ENCODE measurements at places on chromosomes 2 and 18.

- no peak for DNase-seq
Observed at GRCh38 chr2:142395291-142395690, 264.5 kb upstream of the LRP1B start.

- no peak for DNase-seq
Observed at GRCh38 chr2:21395366-21395765, 271.6 kb downstream of the TDRD15 start.

DNA sequence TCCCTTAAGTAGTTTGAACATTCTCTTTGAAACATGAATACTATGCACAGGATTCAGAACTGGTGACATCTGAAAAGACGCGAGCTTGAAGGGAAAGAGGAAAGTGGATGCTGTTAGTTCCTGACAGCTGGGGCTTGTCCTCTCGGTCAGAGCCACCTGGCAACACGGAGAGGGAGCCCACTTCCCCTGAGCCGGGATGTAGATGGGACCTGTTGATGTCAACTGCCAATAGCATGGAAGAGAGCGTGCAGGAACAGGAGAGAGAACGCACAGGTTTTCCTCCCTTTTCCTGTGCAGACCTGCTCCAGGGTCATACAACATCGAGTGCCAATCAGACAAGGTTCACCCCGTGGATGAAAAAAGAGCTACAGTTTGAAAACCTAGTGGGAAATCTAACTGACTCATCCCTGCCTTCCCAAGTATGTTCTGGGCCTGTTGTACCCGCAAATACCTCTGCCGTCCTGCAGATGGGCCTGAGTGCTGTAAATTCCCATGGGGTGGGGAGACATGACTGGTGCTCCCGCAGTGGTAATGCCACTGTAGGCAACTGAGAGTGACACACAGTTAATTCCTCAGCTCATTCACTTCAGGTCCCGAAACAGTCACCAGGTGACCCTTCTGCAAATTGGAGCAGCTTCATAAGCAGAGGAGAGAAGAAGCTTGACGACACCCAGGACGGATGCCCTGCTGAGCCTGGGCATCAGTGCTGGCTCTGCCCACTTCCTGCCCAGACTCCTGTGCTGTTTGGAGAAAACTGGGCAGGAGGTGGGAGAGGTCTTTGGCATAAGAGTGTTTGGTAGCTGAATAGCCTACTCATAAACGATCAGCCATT lies 13.9 kb upstream of the MBP start:
- DNase-seq: no peak

GRCh38 chr2:8408560-8409460 lies 273.0 kb upstream of the ID2 start:
- DNase-seq: no peak

DNA sequence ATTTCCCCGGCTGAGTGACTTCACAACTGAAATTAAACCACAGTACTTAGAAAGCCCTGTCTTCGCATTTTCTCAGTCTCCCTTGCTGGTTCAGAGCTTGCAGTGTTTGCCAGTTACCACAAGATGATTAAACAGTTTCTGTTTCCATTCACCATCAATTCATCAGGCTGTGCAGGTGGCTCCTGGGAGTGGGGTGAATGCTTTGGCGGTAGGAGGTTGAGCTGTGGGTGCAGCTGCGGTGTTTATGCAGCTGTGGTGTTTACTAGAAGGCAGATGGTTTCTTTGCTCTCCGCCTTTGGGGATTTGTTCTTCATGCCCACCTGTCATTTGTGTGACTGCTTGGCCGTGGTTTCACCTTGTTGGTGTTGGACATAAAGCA lies 16.1 kb downstream of the ACOXL start:
- no peak for DNase-seq

DNA sequence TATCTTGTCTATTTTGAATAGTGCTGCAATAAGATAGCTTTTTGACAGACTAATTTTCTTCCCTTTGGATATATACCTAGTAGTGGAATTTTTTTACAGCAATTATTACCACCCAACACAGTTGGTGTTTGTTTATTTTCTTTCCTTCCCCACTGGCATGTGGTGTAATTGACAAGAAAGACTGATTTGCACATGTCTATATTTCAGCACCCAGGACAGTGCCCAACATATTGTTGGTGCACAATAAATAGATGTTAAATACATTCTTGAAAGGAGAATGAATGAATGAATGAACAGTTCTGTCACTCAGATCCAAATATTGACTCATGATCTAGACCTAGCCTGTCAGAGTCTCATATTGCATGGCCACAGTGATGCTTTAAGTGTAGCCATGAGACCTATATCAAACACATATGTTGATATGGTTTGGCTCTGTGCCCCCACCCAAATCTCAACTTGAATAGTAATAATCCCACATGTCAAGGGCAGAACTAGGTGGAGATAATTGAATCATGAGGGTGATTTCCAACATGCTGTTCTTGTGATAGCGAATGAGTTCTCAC lies 538.2 kb downstream of the NYAP2 start:
- DNase-seq: no peak

DNA sequence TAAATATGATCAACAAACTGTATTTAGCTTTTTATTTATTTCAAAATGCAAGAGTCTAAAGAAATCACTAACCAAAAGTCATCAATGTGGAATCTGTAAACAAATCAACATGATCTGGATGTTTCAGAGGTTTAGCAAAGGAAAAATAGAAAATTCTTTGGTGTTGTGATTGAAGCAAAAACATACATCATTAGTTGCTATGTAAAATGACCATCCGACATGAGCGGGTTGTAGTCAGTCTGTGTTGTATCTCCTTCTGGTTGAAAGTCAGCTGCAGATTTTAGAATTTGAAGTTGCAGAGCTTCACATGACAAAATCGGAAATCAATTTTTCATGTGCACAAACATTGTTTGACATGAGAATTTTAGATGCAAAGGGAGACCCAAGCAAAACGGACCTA lies 63.2 kb downstream of the IRS1 start:
- DNase-seq: no peak

DNA sequence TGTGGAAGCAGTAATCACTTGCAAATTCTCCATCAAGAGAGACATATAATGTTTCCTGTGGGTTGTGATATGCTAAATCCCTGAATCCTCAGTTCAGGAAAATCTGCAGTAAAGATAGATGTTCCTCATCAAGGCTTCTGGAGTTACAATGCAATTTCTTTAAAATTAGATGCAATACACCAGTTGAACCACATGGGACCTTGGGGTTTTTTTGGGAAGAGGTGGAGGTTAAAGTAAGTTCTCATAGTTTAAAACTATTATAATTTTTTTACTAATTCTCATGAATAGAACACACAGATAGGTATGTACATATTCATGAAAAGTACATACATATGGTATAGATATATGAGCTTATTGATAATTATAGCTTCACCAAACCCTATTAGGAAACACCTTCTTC lies 496.2 kb downstream of the SATB2 start:
- no peak for DNase-seq

GRCh38 chr2:157194097-157194688 lies 63.3 kb upstream of the GALNT5 start:
- DNase-seq: no peak

GRCh38 chr2:58856100-58856499 lies 615.0 kb upstream of the FANCL start:
- no peak for DNase-seq

DNA sequence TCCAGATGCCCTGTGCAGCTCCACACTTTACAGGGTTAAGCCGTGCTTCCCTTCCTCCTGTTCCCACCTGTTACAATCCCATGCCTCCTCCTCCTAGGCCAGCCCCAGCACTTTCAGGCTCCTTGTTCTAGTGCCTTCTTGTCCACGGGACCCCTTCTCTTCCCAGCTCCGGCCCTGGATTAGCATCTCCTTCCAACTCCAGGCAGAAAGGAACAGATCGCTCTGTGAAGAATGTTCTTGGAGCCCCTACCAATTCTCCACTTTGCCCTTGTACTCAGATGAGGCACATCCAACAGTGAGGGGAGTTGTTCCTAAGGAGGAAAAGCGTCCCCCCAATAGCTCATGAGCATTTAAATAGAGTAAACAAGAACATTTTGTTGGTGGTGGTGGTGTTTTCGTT lies 72.7 kb downstream of the CABLES1 start:
- DNase-seq: no peak

DNA sequence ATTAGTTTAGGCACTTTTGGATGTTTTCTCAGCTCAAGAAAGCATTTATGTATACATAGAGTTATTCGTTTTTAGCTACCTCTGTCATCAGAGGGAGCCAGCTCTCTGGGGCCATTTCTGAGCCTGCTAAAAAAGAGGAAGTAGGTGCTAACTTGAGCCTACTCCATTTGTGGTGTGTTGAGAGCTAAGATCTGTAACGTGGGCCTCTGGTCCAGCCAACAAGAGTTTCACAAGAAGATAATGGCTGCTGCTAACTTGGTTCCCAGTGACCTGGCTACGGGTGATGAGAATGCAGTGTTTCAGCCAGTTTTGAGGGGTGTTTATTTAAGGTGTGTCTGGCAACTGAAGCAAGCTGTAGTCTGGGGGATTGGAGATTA lies 182.5 kb downstream of the PRKCE start:
- no peak for DNase-seq

- no peak for DNase-seq
Observed at GRCh38 chr2:46351750-46352138, 54.5 kb downstream of the EPAS1 start.

- DNase-seq: no peak
Observed at GRCh38 chr2:43814711-43815110, 23.9 kb downstream of the ABCG5 start.

DNA sequence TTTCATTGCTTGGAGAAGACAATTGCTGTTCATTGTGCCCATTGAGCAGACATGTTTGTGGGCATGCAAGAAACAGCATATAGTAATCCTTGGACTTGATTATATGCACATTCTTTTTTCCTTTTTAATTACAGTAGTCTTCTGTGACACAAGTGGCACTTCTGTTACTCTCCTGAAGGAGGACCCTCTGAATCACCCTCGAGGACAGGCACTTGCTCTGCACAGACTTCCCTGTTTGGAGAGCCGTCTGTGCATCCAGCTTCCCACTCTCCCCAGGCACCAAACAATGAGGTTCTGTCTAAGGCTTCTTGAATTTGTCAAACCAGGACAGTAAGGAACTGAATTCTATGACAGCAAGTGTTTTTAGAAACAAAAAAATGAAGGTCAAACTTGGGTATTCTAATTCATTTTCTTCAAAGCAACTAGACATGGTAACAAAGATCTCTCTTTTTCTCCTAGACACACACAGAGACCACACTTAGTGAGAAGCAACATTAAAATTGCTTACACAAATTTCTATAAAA lies 844.6 kb upstream of the ID2 start:
- DNase-seq: no peak

GRCh38 chr2:165843351-165843750 lies 49.3 kb upstream of the GALNT3 start:
- no peak for DNase-seq

DNA sequence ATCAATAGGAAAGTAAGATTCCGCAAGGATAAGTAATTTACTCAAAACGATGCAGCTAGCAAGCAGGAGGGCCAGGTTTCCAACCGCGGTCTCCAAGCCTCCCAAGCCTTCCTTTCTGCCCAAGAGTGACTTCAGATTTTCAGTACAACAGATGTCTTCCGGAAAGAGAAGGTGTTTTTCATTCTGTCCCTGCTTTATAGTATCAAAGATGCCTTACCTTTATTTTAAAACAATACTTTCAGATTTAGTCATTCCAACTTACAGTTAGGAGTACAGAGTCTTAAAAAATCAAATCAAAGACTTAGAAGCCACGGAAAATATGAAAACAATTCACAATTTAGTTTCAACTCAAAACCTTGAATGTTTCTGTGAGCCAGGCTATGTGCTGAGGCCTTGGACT lies 43.6 kb downstream of the CYB5A start:
- DNase-seq: no peak

DNA sequence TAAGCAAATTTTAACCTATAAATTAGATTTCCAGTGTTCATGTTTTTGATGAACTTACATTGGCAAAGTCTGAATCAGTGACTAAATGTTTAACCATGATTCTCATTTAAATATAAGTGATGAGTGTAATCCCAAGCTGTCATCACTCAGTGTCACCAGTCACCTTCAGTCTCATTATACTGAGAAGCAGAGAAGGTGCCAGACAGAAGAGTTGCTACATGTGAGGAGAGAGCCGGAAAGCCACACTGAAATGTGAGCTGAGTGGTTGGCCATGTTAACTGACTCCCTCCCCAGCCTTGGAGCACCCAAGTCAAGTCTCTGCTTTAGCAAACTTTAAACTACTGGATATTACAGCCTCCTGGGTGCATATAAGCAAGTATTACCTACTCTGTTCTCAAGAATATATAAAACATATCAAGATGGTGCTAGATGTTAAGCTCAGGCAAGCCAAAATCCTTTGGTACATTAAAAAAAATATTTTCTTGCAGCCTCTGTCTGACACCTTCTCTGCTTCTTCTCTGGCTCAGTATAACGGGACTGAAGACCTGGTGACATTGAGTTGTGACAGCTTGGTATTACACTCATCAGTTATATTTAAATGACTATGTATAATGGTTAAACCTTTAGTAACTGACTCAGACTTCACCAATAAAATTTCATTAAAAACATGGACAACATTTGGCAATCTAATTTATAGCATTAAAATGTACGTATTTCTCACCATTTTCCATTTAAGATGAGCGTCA lies 75.8 kb upstream of the MAP3K20 start:
- no peak for DNase-seq

GRCh38 chr2:11163439-11164317 lies 8.4 kb downstream of the SLC66A3 start:
- DNase-seq: no peak

- no peak for DNase-seq
Observed at GRCh38 chr18:32730068-32730467, 42.8 kb downstream of the KLHL14 start.

DNA sequence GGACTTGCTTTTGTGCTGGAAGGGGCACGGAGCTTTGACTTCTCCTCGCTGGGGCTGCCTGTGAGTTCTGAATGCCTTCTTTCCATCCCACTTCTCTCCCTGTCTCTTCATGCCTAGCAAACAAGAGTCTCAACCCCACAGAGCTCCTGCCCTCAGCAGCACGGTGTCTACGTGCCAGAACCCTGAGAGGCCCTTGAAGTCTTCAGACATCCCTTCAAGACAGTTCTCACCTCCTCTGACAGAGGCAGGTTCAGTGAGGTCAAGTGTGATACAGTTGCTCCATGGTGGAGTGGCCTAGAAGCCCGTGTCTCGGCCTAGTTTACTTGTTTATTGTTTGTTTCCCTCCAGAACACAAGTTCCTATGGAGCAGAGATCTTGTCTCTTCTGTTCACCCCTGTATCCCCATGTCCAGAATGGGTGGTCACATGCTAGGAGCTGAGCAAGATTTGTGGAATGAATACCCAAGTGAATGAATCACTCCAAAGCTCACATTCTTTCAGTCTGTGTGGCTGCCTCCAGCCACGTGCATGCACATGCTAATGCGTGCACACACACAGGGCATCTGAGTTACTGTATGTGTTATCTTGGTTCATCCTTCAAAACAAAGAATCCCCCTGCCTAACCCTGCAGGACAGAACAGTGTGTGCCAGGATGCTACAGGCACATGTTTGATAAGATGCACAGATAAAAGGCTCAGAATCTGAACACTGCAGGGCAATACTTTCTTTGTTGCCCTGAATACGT lies 391.6 kb downstream of the NBAS start:
- no peak for DNase-seq

- no peak for DNase-seq
Observed at GRCh38 chr2:38600242-38600891, 2.4 kb downstream of the HNRNPLL start.
